Activated CD4-positive, alpha-beta T cell treated with anti-CD3 and anti-CD28 coated beads for 24 hours (primary cell): ENCODE measurements at places on chromosomes 1 and 21.

DNA sequence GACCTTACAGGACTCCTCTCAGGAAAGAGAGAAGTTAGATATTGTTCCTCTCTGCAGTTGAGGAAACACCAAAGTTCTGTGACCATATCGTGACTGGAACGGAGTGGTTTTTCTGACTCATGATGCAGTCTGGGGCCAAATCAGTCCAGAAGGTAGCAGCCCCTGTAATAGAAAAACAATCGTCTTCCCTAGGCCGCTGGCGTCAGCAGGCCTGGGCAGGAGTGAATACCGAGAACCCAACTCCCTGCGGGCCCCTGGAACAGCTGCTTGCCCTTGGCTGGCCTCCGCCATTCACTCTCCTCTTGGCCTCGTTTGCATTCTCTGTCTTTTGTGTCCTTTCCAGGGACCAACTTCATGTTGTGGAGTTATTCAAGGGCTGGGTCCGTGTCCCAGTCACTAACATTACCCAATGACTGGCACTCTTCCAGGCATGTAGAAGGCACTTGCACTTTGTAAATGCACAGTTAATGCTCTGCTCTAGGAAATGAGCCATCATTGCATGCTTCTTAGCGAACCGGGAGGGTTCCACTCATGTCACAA is 10.9 kb upstream of the CD101 start:
- no peak for DNase-seq

DNA sequence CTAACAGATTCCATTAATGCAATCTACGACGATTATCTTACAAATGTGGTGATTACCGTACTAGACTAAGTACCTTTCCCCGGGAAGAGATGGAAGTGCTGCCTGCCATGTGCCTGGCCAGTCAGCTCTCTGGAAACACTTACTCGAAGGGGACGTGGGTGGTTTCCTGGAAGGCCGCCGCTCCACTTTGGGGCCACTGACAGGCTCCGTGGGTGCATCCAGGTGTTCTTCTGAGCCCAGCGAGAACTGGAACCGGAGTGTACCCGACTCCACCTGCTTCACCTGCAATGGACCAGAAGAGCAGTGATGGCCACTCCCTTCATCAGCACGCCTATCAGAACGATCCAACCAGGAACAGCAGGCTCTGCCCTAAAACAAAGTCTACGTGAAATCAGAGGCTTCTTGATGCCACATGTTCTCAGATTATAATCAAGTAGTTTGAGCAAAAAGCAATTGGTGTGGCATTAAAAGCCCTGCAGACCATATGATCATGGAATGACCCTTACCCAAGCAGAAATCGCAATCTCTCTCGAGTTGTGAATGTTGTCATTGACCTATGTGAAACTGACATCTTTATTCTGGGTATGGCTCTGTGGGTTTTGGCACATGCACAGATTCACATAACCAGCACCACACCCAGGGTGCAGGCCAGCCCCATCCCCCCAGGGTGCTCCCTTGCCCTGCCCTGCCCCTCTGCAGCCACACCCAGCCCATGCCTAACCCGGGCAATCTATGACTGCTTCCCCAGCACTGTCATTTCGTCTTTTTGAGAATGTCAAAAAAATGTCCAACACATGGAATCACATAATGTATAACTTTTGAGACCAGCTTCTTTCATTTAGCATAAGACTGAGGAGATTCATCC is 64.5 kb downstream of the NPHP4 start:
- no peak for DNase-seq

GRCh38 chr1:160206421-160207117 is 1.4 kb downstream of the PEA15 start:
- DNase-seq, result no peak

DNA sequence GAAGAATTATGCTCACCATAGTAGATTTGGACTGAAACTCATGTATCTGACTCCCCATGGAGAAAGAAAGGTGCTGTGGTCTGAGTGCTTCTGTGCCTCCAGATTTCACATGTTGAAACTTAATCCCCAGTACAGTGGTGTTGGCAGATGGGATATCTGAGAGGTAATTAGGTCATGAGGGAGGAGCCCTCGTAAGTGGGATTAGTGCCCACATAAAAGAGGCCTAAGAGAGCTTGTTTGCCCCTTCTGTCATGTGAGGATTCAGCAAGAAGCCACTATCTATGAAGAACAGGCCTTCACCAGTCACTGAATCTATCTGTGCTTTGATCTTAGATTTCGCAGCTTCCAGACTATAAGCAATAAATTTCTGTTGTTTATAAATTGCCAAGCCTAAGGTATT is 150.1 kb downstream of the PLPP3 start:
- DNase-seq, result no peak

- no peak for DNase-seq
Measured at GRCh38 chr1:174963529-174964125, 36.1 kb upstream of the CACYBP start.

DNA sequence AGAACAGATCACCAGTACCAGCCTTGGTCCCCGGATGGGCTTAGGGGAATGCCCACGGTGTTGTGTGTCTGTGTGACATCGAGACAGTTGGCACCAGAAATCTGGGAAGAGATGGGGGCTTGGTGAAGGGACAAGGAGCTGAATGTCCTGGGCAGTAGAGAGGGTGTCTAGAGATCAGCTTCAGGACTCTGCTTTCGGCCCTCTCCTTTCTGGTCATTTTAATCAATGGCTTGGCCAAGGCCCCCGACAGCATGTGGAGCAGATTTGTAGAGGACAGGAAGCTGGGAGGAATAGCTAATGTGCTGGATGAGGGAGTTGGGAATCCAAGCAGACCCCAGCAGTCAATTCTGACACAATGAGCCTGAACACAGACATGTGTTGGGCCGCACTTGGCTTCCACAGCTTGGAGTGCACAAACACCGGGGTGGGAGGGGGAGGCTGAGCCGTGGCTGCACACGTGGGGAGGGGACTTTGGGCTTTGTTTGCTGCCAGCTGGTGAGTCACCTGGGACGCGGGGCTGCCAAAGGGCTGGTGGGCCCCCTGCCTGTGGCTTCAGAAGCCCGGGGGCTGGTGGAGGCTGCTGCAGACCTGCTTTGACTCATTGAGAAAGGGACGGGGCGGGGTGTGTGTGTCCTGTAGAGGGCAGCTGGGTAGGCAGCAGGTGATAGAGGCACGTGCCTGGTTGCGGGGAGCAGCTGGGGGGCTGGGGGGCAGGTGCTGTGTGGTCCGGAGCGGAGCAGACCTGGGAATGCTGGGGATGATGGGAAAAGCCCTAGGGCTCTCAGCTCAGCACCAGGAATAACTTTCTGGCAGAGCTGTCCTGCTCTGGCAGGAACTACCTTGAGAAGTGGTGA is 20.9 kb downstream of the SLC1A7 start:
- DNase-seq, result no peak

- no peak for DNase-seq
Measured at GRCh38 chr1:43274804-43275180, 5.0 kb downstream of the TMEM125 start.

GRCh38 chr1:115363171-115363570 is 25.1 kb upstream of the NGF start:
- no peak for DNase-seq

DNA sequence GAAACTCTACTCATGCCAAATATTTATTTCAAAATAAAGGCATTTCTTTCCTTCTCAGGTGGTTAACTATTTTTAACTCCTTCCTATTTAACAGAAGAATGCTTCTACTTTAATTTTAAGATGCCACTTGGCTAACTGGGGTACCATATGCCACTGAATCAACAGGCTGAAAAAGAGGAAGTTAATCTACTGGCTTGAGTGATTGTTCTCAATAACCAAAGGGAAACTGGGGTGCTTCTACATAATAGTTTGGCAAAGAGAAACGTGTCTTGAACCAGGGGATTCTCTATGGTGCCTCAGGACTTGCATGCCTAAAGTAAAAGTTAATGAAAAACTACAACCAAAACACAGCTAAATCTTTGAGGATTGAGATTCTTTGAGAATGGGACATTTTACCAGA is 142.6 kb downstream of the DENND1B start:
- DNase-seq, result no peak

DNA sequence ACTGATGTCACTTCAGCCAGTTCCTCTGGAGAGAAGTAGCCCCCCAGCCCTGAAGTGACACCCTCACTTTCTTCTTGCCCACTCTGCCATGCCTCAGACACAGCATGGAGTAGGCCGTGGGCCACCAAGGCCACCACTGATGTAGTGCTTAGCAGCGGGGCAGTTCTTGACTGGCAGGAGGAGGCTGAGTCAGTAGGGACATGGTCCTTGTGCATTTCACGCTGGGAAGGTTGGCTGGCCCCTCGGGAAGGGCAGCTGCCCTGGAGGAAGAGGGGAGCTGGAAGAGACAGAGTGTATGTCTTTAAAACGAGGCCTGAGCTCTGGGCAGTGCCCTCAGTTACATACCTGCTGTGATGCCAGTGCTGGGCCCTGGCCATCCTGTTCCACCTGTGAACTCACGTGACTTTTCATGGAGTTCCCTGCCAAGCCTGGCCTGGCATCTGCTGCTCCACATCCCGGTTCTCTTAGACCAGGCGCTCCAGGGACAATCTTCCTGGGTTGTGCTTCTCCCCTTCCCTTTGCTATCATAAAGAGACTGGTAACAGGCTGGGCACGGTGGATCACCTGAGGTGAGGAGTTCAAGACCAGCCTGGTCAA is 158.6 kb upstream of the TMEM51 start:
- DNase-seq, result no peak
